ENCODE measurements at places on chromosomes 12 and 14.

- DNase-seq, result no peak
These were observed 15.2 kb downstream of the DCAF4 start for GRCh38 chr14:72941286-72941985.

GRCh38 chr14:42802346-42802745, 1195.7 kb downstream of the LRFN5 start:
- DNase-seq, result no peak

- peak; percentile 14 for DNase-seq
These were observed 6.2 kb upstream of the OAS1 start for GRCh38 chr12:112900298-112901145.

GRCh38 chr12:32402170-32402569, 2.8 kb downstream of the FGD4 start:
- no peak for DNase-seq

- DNase-seq, result no peak
These were observed 377.4 kb downstream of the BCL11B start for GRCh38 chr14:98894600-98894999.

DNA sequence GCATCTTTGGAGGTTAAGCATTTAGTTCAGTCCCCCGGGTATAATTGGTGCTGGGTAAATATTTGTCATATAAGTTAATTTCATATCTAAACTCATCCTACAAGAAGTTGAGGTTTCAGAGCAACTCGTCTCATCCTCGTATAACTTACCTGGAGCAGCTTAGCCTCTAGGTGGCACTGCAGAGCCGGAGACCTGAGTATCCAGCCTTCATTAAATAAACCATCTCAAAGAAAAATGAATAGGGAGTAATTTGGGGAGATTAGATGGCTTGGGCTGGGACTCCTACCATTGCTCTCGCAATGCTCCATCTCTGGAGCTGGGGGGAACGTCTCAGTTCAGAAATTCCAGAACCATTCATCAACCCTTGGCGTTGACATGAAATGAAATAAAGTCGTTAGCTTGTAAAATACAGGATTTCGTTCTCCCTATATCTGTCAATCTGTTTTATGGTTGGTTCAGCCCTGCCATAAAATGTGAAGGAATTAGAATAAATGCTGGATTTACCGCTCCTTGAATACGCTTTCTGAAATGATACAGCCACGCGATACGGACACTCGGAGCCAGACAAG, 122.9 kb upstream of the TMEM132D start:
- DNase-seq, result no peak

DNA sequence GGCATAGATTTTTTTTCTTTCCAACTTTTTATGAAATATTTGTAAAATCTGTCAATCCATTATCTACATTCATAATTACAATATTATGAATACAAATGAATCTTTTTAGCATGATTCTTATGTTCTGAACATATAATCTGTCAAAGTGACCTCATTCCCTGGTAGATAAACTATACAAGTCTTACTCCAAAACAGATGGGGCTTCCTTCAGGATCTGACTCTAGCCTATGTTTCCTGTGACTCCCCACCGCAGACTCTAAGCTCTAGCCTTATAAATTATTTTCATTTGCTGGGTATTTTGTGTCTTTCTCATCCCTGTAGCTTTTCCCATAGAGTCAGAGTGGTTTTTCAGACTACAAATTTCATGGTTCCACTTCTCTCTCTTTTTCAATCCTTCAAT, 202.1 kb upstream of the KITLG start:
- no peak for DNase-seq

GRCh38 chr12:90959538-90960139, 4.7 kb upstream of the CCER1 start:
- peak; percentile 21 for DNase-seq

DNA sequence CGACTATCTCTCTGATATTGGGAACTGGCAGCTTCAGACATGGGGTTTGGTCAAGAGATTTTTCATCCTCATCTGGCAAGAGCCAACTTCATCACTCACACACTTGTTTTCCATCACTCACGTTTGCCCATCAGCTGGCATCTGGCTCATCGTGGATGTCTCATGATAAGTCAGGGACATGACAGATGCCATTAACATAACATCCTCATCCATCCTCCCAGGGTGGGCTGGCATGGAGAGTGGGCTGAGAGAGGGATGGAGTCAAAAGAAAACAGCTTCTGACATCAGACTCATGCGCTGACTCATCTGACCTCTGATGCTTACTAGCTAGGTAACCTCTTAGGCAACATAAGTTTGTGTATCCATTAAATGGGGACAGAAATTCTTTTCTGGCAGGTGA, 1.8 kb upstream of the VSX2 start:
- DNase-seq, result no peak

DNA sequence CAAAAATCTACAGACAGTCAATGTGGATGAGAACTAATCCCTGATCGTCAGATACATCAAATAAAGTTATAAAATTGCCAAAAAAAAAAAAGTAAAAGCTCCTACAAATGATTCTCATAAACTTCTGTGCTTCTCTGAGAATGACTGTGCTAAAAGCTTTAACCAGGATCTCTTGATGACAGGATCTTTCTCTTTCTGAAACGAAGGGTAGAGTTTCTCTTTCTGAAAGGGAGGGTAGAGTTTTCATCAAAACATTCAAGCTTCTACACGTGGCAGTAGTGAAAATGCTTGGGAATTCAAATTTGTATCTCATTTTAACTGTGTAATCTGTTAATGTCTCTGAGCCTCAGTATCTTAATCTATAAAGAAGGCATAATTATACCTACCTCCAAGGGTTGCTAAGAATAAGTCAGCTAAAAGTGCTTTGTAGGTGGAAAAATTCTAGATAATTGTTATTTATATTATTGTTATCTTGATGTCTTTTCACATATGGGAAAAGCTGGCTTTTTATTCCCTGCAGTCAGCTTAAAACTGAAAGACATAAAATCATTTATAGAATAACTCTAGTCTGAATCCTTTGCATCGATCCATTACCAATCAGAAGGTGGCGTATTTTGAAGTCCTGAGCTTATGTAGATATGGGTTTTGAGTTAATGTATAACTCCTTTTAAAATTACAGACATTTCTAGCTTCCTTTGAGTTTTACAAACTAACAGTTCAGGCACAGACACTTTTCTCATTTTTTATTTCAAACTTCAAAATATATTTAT, 157.4 kb downstream of the DACT1 start:
- DNase-seq, result no peak

DNA sequence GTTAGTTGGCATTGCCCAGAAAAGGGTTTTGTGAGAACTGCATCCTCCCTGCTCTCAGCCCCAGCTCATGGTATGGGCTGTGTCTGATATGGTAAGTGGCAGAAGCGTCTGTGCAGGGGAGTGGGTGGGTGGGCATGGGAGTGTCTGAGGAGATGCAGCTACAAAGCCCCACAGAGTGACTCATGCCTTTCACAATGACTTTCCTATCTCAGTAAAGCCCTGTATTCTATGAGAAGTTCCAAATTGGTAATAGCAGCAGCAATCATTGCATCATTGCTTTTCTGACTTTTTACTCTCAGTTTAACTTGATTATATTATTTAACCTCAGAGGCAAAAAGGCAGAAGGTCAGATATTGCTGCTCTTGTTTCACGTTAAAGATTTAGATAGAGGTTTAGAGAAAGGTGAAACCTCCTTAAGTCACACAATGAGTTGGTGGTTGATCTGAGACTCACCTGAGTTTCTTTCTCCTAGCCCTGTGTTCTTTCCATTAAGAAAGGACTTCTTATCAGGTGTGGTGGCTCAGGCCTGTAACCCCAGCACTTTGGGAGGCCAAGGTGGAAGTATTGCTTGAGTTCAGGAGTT, 171.7 kb downstream of the SLC5A8 start:
- DNase-seq, result no peak

- DNase-seq, result no peak
These were observed 58.8 kb downstream of the STON2 start for GRCh38 chr14:81341370-81341769.

DNA sequence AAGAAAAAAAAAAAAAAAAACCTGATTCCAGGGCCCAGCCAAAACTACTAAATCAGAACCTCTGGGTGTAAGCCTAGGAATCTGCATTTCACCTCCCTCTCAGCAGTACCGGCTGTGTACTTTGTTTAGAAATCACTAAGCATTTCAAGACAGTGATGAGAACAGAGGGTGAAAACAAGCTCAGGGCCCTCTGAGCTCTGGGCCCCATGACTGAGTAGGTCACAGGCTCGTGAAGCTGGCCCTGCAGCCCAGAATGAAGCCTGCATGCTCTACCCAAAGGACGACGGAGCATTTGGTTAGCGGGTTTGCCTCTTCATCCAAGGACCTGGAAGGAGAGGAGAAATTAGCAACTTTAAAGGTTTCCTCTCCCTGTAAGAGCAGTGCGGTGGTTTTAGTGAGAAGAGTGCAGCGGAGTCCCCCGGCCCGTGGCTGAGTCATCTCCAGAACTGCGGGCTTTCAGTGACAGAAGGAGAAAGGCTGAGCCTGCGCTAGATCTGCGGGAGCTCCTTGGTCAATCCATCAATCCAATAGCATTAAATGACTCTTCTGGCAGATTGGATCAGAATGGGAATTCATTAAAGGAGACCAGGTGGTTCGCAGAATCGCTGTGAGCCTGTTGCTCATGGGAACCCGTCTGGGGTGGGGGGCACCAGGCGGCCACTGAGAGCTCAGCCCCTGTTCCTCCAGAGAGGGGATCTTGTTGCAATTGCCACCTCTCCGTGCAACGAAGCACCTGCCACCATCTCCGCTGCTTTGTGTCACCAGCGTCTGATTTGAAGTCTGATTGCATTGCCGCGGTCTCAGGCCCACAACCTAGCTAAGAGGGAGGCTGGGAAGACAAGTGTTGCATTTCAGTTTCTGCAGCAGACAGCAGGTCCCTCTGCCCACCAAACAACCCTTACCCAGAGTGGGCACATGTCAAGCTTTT, 7.3 kb downstream of the IL31 start:
- DNase-seq, result no peak

- no peak for DNase-seq
These were observed 11.7 kb downstream of the EPS8 start for GRCh38 chr12:15777355-15778012.

- peak; percentile 35 for DNase-seq
These were observed 8.2 kb downstream of the GPRC5D start for GRCh38 chr12:12943586-12944260.

- peak; percentile 18 for DNase-seq
These were observed 7.6 kb upstream of the BRMS1L start for GRCh38 chr14:35818346-35819115.

DNA sequence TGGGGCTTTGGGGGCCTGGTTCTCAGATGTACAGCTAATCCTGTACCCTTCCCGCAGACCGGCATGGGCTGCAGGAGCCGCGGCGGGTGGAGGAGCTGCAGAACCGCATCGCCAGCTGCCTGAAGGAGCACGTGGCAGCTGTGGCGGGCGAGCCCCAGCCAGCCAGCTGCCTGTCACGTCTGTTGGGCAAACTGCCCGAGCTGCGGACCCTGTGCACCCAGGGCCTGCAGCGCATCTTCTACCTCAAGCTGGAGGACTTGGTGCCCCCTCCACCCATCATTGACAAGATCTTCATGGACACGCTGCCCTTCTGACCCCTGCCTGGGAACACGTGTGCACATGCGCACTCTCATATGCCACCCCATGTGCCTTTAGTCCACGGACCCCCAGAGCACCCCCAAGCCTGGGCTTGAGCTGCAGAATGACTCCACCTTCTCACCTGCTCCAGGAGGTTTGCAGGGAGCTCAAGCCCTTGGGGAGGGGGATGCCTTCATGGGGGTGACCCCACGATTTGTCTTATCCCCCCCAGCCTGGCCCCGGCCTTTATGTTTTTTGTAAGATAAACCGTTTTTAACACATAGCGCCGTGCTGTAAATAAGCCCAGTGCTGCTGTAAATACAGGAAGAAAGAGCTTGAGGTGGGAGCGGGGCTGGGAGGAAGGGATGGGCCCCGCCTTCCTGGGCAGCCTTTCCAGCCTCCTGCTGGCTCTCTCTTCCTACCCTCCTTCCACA, 7.6 kb downstream of the NR4A1 start:
- DNase-seq, result no peak

DNA sequence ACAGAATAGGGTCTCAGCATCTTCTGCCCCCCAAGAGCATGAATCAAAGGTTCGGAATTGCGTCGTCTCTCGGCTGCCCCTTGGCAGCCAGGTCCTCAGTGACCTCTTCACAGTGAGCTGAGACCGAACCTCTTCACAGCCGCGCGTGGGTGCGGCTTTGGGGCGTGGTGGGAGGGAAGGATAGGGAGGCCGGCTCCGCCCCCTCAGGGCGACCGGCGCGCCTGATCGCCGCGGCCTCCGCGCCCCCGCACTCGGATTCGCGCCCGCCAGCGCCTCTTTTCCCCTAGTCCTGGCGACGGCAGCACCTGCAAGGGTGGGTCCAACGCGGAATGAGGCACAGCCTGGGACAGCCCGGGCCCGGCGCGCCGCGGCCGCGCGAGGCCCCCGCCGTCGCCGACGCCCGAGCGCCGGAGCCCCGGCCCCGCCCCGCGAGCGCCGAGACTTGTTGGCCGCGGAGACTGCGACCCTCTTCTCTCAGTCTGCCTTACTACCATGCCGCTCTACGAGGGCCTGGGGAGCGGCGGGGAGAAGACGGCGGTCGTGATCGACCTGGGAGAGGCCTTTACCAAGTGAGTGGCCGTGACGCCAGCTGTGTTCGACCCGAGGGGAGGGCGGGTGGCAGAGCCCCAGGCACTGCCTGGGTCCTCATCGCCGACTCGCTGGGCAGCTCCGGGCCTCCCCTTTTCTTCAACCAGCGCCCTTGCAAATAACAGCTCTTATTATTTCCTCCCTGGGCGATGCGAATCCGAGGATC, at the start of gene ACTR10:
Gene ACTR10 (plus strand): TSS at position 424 of the 754 bp plus-strand sequence. CDS start 69 bp downstream, at position 493.
- DNase-seq, result peak; percentile 41

- no peak for DNase-seq
These were observed 32.3 kb downstream of the NRDE2 start for GRCh38 chr14:90299408-90299807.

GRCh38 chr12:109714141-109714912, 702 bp downstream of the FAM222A start:
- no peak for DNase-seq

DNA sequence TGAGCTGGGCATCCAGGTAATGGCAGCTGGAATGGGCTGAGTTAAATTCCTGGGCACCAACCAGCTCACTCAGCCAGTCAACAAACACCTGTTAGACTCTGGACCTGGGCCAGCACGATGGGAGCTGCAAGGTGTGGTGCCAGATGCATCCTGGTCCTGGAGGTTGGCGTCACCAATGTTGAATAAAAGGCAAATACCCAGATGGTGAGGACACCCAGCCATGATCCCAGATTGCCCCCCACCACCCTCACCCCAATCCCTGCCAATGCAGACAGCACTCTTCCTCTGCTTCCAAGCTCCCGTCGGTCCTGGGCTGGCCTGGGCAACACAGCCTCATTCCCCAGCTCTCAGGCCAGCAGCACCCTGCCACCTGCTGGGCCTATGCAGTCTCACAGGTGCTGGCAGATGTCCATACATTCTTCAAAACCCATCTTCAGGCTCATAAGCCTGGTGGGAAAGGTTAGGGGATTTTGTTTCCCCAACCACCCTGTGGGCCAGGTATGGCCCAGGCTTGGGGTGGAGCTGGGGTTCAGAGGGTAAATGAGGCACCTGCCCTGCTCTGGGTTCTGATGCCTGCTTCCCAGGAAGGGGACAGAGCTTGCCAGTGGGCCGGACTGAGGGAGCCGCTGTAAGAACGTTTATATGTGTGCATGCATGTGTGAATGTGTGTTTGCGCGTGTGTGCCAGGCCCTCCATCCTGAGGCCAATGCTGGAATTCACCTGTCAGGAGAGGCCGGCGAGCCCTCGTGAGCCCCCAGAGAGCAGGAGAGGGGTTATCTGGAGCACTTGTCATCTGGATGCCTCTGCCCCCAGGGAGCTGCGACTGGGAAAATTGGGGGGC, 58.0 kb downstream of the LGMN start:
- peak; percentile 35 for DNase-seq

- no peak for DNase-seq
These were observed 29.7 kb upstream of the IGF1 start for GRCh38 chr12:102510031-102510430.
